Left kidney (tissue), 8 donors: ENCODE measurements at places on chromosomes 5 and 9. TPM values are rescaled to one million over a fixed set of nuclear protein-coding genes. Genes with fewer than 3 reads are reported as not detected.

GRCh38 chr9:114112325-114112724, 13.2 kb upstream of the KIF12 start:
- no peak for DNase-seq

GRCh38 chr9:128335161-128335560, 5.2 kb upstream of the SLC27A4 start:
- no peak for DNase-seq

GRCh38 chr9:70117835-70118319, 74.2 kb downstream of the MAMDC2 start:
- no peak for DNase-seq

GRCh38 chr5:27969157-27969556, 930.8 kb upstream of the CDH9 start:
- DNase-seq, result no peak

DNA sequence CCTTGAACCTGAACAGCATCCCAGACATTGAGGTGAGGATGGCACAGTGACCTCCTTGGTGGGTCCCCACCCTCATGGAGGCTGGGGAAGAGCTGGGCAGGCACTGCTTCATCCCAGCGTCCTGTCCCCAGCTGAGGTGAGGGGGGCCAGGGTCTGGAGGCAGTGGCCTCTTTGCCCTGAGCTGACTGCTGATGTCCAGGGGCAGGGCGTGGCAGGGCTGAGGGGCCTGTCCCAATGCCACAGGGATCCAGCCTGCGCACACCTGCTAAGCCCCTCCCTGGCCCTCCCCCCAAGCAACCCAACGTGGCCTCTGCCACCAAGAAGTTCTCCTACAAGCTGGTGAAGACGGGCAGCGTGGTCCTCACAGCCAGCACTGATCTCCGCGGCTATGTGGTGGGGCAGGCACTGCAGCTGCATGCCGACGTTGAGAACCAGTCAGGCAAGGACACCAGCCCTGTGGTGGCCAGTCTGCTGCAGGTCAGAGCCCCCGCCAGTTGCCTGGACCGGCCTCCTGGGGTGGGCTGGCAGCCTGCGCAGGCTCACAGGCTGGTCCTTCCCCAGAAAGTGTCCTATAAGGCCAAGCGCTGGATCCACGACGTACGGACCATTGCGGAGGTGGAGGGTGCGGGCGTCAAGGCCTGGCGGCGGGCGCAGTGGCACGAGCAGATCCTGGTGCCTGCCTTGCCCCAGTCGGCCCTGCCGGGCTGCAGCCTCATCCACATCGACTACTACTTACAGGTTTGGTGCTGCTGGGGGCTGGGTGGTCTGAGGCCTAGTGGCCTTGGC, 4.9 kb upstream of the EHMT1 start:
- no peak for DNase-seq

- no peak for DNase-seq
Observed at GRCh38 chr5:68265347-68265746, 49.8 kb downstream of the PIK3R1 start.

DNA sequence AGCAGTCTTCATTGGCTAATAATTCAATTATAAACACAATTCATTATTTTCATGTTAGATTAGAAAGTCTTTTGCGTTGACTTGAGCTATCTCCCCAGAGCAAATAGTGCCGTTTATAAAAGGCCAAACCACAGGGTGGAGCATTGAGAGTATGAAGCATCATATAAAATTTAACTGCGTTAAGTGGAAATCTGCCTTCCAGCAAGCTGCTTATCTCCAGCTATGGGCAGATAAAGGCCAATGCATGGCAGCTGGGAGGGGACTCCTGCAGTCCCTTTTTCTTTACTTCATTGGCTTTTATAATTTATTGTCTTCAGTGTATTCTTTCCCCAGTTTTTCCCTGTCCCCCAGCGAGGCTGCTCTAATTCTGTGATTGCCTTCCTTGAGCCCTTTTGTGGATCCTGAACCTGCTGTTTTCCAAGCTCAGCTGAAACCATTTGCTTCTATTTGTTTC, 113.7 kb downstream of the TMEM232 start:
- DNase-seq, result no peak

- peak; percentile 26 for DNase-seq
Observed at GRCh38 chr9:36008774-36009300, 27.9 kb upstream of the RECK start.

DNA sequence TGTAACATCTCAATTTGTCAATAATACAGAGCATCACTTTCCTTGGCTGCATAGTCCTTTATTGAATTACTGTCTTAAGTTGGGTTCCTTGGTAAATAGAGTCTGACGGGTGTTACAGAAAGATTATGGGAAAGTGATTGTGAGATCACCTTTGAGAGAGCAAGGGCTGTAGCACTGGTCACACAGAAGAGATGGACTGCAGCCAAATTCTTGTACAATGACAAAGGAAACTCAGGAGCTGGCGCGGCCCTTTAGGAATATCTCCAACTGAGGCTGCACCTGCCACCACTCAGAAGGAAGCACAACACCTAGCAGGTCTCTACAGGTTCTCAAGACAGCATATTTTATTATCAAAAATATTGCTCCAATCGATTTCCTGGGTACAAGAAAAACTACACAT, 350.0 kb upstream of the ISL1 start:
- DNase-seq, result no peak

DNA sequence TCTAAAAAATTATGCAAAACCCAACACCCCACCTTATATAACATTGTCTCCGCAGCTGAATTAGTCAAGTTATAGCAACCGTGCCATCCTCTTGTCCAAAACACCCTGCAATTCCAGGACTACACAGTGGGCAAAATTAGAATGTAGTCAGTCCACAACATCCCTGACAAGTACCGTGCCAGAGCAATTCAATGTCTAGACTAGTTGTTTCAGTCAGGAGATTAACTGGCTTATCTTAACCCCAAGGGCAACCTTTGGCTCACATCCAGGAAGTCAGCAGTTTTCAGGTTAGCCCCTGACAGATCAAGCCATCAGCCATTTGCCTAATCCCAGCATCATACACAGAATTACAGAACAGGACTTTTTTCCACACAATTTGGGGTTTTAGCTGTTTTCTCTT, 240.8 kb upstream of the TMEM161B start:
- no peak for DNase-seq

GRCh38 chr5:14490309-14490711, 91.3 kb upstream of the OTULINL start:
- no peak for DNase-seq

- no peak for DNase-seq
Observed at GRCh38 chr5:95916687-95917085, 45.0 kb downstream of the ELL2 start.

The TMEM215 gene
- 0.12 TPM for polyA plus RNA-seq
